NCI-H187 treated with DMSO at 0.1 percent for 48 hours (cell line): ENCODE measurements at places on chromosomes 1 and 21.

- no peak for DNase-seq
Observed at GRCh38 chr1:37741662-37742061, 23.3 kb downstream of the EPHA10 start.

DNA sequence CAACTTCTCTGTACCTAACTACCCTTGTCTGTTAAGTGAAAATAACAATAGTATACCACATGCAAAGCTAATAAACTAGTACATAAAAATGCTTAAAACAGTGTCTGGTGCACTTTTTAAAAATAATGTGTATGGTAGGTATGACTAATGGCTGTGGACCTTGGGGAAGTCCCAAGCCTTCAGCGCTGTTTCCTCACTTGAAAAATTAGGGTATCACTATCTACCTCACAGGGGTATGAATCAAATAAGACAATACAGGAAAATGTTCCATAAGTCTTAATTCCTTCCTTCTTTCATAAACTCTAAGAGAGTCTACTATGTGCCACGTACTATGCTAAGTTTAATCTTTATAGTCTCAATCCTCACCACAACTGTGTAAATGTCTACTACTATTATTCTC lies 32.0 kb downstream of the EGLN1 start:
- no peak for DNase-seq

GRCh38 chr1:207959141-207959825 lies 48.4 kb upstream of the CD34 start:
- no peak for DNase-seq

DNA sequence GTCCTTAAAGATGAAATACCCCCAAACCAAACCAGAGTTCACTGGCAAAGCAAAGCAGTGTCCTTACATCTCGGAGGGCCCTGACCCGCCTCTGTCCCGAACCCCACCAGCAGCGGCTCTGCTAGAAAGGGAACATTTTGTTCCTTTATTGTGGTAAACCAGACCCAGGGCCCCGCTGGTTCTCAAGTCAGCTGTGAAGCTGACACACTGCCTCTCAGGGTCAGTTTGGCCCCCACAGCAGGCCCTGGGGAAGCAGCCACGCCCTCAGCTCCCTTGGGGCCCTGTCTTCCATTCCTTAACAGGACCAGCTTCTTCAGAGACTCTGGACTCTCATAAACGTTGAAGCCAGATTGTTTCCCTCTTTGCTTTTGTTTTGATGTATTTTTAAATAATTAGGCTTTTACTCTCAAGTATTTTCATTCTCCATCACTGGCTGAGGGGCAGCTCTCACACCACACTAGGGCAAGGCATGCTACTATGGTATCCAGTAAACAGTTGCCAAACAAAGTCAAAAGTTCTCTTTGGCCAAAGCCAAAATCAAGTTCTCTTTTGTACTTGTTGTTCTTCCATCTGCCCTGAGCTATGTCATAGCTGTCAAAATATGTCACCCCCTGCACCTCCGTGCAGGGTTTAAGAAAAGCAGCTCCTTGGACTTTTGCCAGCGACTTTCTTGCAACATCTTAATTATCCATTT lies 61.1 kb upstream of the ANGPTL1 start:
- no peak for DNase-seq

DNA sequence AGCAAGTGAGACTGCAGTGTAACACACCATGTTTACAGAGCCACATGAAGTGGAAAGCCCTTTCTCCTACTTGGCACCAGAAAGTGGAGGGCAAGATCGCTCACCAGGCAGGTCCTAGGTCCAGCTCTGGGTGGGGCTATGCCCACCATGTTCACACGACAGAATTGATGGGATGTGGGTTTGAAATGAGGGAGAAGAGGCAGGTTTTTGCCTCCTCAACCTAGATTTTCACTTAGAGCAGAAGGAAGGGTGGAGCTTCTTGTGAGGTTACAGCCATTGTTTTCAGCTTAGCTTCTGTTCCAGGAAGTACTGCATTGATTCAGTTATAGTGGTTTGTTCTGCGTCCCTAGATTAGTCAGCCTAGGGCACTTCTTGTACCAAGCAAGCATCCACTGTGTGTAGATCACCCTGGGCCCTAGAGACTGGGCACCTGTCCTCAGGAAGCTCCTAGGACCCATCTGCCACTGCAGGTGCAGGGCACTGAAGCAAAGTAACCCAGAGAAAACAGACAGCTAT lies 2.3 kb downstream of the CD53 start:
- DNase-seq: no peak

DNA sequence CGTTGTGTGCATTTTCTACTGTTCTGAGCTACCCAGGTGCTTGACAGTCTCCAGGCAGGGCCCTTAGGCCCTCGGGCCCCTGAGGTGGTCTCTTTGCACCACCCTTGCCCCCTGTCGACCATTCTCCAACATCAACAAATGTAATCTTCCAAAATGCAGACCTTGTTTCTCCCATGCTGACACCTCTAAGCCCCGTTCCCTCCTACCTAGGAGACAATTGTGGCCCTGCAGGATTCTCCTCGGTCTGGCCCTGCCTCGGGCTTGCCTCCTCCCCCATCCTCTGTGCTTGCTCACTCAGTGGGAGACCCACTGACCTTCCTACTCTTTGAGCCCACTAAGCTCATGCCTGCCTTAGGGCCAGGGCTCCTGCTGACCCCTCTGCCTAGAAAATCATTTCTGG lies 104.2 kb upstream of the TARDBP start:
- no peak for DNase-seq

GRCh38 chr1:243621973-243622372 lies 228.1 kb downstream of the AKT3 start:
- no peak for DNase-seq

DNA sequence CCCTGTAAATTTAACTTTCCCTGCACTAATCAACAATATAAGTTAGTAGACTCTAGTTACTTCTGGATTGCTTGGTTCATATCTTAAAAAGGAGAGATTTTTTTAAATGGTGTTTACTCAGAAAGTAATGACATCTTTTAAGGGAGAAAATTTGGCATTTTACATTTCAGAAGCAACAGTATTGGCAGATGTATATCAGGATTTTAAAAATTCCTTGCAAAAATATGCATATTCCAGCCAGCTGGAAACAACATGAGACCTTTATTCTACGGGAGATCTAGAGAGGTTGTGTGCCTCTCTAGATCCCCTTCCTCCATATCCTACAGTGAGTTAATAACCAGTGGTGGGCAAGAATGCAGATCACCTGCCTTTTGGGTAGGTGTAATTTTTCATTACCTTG lies 848.2 kb downstream of the USP25 start:
- DNase-seq: no peak

DNA sequence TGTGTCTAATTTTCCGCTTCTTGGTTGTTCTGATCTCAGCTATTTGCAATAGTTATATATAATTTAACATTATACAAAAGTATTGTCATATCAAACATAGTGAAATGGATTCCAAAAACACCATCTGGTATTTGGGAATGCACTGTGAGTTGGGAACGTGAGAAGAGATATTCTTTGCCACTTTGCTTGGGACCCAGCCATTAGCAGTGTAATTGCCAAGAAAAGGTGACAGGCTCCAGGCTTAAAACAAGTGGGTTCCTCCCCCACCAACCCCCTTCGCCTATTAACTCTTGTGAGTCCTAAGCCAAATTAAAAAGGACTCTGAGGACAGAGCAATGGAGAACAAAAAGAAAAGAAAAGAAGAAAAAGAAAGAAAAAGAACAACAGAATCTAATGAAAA lies 186.7 kb upstream of the NFIA start:
- no peak for DNase-seq

GRCh38 chr1:31791131-31791858 lies 24.5 kb downstream of the SPOCD1 start:
- DNase-seq: no peak

DNA sequence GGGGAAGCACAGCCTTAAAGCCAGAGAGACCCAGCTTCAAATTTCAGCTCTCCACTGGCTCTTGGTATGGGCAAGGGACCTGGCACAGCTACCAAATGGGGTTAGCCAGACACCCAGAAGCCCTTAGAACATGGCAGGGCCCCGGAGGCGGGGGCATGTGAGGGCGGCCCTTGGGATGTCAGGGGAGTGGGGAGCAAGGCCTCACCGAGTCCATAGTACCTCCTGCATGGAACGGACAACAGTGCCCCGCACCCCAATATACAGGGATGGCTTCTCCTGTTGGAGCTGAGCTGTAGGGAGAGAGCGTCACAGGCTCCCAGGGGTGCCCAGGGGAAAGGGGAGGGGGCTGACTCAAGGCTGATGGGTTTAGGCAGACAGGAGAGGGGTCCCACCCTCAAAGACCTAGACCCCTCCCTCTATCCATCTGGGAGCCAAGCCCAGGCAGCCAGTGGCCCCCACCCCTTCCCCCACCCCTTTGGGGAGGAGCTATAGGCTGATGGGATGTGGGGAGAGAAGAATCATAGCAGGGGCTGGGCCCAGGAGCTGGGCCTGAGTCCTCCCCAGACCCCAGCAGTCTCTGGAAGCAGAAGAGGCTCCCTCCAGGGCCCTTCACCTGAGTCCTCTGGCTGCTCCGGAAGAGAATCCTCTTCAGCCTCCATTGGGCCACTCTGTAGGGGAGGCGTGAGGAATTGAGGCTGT lies 16.5 kb downstream of the SPOCD1 start:
- no peak for DNase-seq

GRCh38 chr1:173164686-173165085 lies 42.4 kb downstream of the TNFSF4 start:
- DNase-seq: no peak

GRCh38 chr1:147622731-147623130 lies 47.6 kb downstream of the ACP6 start:
- no peak for DNase-seq

DNA sequence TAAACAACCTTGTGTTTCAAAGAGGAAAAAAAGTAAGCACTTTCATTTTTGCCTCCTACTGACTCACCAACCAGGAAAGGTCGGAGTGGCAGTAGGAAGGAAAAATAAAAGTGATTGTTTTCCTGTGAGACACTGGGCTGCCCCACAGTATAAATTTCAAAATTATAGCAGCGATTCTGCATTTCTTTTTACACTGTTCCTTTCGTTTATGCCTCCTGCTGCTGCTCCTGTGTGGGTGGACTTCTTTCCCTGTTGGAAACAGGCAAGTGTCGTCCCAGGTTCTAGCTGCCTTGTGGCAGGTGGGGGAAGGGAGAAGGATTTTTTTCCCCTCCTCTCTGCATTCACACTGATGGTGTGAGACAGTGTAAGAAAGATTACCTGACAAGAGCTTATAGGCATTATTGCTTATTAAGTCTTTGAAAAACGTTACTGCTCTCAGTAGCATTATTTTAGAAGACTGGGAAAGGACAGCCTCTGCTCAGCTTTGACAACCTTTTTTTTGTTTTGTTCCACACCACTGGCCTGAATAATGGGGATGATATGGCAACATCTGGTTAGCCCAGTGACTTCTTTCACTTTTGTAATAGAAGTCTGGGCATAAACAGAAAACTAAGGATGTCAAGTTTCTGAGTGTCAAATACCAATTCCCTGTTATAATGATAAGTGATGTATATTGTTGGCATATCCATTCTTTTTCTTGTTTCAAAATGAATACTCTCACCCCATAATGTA lies 77.9 kb downstream of the NEK7 start:
- DNase-seq: no peak

- DNase-seq: no peak
Observed at GRCh38 chr1:176854758-176855745, 309.5 kb downstream of the ASTN1 start.

DNA sequence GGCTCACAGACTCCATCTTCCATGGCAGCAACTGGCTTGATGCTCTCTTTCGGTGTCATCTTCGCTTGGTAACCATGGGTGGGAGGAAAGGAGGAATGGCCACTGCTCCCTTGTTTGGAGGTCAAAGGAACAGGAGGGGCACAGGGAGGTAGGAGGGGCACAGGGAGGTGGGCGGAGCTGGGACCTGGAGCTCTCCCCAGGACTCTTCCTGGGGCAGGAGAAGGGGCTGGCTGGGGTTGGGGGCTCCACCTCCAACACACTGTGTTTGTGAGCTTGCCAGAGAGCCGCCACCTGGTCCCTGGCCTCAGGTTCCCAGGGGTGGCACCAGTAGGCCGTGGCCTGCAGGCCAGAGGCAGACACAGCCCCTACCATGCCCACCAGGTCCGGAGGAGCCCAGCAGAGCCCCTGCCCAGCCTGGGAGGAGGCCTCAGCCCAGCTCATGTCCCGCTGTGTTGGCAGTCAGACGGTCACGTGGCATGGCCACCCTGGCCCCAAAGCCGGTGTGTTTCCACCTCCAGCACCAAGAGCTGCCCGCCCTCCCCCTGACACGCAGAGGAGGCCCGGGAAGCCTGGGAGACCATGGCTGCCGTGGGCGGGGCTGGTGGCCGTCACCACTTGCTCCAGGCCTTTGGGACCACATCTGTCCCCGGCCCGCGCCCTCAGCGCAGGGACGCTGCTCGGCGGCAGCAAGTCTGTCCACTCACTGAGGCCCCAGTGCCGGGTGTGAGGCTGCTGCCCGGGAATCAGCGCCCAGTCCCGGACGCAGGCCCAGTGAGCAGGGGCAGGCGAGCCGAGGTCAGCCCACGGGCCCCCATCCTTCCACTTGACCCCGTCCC lies 73.9 kb downstream of the MORN1 start:
- DNase-seq: no peak

DNA sequence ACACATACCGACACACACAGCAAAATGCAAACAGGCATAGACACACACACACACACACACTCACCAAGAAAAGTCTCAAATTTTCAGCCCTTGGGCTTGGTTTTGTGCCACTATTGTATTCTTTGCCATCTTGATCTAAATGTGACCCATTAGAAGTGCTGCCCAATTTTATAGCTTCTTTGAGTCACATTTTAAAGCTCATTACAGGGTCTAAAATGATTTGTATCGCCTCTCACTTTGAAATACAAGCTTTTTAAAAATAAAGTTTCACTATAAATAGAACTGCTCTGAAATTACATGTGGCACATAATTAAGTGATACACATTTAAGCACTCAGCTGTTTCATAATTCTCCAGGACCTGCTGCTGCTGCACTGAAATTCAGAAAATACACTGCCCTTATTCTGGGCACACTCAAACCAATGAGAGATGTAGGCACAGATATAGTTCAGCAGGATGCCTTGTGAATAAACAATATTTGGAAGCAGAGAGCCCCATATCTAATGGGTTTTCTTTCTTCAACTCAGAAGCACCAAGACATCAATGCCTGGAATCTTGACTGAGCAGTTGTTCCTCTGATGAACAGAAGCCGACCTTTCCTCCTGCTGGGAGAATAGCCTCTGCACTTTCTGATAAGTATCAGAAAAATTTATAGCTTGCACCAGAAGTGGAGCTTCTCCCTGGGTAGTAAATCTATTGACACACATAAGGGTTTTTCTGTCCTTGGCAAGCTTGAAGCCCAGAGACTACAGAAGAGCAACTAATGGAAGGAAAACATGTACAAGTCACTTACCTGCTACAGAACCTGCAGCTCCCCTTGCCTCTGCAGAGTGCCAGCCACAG lies 37.0 kb upstream of the PLPPR4 start:
- DNase-seq: no peak
